RWPE1 (cell line): ENCODE measurements at places on chromosomes 1 and 21.

DNA sequence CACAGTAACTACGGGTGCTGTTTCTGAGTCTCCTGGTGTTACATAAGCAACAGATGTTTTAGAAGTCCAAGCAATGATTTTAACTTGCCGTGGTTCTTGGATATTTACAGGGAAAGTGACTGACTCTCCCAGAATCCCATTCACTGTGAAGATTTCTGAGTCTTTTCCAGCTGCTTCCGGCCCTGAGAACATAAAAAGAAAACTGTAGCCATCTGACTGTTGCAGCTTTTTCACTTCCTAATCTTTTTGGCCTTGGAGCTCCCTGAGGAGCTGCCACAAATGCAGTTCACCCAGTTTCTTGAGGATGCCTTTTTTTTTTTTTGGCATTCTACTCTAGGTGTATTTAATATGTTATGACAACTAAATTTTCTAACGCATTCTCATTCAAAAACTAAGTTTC, 13.7 kb downstream of the CD84 start:
- no peak for DNase-seq

GRCh38 chr1:69824932-69825331, 257.2 kb downstream of the LRRC7 start:
- no peak for DNase-seq

DNA sequence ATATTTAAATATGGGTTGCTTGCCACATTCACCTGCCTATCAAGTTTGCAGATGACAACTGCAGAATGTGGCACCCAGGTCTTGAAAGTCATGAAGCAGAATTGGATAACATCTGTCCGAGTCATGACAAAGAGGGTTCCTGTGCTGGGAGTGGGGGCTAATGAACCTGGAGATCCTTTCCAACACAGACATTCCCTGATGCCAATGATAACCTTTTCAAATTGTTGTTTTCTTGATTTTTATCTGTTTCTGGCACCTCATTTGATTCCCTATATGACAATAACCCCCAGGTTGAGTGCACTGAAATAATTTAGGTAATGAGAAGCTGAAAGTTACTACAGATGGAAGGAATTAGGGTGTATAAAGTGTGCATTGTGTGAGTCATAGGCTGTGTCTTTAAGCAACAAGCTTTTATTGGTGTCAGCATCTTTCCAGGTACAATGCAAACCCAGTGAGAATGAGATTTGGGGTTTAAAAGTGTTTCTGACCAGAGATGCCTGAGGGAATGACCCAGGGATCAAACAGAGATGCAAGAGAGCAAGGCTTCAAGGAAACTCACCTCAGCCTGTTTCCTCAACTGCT, 32.0 kb upstream of the IL10 start:
- DNase-seq = no peak

GRCh38 chr21:36923270-36923669, 43.2 kb downstream of the HLCS start:
- DNase-seq = no peak

DNA sequence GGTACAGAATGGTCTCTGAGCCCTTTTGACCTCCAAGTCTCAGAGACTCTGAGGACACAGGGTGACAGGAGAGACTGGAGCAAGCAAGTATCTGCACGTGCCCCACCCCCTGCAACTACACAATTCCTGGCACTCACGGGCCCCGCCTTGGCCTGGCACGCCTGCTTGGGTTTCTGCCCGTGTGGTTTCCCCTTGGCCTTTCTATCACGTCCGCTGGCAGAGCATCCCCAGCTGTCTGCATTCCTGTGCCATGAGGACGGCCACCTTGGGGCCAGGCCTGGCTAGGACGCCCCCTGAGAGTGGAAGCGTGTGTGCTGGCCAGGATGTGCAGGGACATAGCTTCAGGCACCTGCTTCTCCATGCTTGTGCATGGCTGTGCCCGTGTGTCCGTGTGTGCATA, 14.3 kb upstream of the EDN2 start:
- DNase-seq = peak; percentile 65

- DNase-seq = no peak
Observed at GRCh38 chr21:46158666-46159300, 3.4 kb upstream of the FTCD start.

GRCh38 chr1:229432905-229433304, 989 bp downstream of the ACTA1 start:
- DNase-seq = no peak

GRCh38 chr1:240946926-240947325, 335.0 kb upstream of the GREM2 start:
- peak; percentile 49 for DNase-seq

GRCh38 chr1:88648706-88649105, 35.4 kb upstream of the PKN2 start:
- no peak for DNase-seq

- no peak for DNase-seq
Observed at GRCh38 chr1:187854457-187854856, 1025.7 kb downstream of the PLA2G4A start.

DNA sequence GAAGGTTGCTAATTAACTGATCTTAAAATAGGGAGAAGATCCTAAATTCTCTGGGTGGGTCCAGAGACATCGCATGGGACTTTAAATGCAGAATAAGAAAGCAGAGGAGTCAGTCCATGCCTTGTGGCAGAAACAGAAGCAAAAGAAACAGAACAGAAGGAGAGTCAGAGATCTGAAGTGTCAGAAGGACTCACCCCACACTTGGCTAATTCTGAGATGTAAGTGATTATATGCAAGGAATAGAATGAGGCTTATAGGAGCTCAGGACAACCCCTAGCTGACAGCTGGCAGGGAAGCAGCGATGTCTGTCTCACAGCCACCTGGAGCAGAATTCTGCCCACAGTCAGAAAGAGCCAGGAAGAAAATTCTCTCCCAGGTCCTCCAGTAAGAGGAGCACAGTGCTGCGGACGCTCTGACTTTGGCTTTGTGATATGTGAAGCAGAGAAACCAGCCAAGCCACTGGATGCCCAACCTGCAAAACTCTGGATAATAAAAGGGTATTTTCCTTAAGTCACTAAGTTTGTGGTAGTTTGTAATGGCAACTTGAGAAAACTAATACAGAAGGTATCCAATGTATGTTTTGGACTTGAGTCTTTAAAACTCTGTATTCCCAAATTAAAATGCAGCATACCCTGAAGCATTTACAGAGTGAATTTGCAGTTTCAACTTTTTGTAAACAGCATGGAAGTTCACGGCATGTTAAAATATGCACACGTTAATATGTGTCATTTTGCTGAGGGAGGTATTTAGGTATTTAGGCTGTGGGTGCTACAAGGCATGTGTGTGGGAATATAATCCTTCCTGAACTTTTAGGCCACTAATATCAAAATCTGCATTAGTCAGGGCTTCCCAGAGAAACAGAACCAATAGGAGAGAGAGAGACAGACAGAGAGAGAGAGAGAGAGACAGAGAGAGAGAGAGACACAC, 388.5 kb downstream of the PCP4 start:
- no peak for DNase-seq

DNA sequence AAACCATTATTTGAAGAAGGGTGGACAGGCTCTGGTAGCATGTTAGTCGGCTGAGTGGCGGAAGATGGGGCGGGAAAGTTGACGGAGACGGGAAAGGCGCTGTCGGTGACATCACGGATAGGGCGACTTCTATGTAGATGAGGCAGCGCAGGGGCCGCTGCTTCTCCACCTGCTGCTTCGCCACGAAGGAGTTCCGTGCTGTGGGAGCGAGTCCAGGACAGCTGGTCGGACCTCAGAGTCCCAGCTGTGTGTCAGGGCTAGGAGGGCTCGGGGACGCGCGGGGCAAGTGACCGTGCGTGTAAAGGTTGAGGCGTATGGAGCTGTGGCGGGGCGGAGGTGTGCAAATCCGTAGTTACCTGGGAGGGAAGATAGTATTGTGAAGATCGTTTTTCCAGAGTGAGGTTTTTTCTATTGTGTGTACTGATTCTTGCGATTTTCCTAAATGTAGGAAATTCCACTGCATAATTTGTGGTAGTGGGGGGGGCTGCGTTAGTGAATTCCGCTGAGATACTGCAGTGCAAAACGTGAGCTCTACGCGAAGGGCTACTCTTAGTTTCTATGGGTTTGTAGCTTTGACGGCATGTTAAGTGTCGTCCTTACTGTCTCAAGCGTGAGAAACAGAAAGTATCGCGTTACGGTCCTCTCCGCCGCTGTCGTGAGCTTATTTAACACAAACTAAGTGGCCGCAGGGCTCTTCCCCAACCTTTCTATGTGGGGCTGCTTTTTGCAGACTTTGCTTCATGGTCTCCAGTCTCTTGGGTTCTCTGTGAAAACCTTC, 111.2 kb upstream of the NBPF11 start:
- DNase-seq = peak; percentile 84

GRCh38 chr1:179327679-179328078, 34.1 kb downstream of the SOAT1 start:
- no peak for DNase-seq

- DNase-seq = no peak
Observed at GRCh38 chr1:180217006-180217405, 13.1 kb upstream of the LHX4 start.

GRCh38 chr21:46425041-46425440, 33.6 kb upstream of the DIP2A start:
- DNase-seq = no peak

DNA sequence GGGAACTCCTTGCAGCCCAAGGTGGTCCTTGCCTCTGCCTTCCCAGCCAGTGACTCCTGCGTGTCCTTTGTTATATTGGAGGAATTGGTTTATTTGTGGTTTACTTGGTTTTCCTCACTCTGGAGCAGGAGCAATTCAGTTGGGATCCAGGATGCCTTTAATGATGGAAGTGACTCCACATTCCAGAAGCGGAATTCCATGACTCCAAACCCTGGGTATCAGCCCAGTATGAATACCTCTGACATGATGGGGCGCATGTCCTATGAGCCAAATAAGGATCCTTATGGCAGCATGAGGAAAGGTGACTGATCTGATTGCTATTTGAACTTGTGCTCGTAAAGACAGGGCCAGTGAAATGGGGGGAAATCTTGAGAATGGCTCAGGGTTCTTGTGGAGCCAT, 15.1 kb upstream of the PIGV start:
- DNase-seq = peak; percentile 90

- no peak for DNase-seq
Observed at GRCh38 chr1:238738892-238739291, 647.5 kb upstream of the CHRM3 start.

GRCh38 chr1:19505693-19506457, 20.5 kb upstream of the CAPZB start:
- DNase-seq = no peak

GRCh38 chr1:161019751-161020495, 1.0 kb downstream of the F11R start:
- peak; percentile 73 for DNase-seq
